ENCODE measurements at places on chromosomes 16 and 17.

DNA sequence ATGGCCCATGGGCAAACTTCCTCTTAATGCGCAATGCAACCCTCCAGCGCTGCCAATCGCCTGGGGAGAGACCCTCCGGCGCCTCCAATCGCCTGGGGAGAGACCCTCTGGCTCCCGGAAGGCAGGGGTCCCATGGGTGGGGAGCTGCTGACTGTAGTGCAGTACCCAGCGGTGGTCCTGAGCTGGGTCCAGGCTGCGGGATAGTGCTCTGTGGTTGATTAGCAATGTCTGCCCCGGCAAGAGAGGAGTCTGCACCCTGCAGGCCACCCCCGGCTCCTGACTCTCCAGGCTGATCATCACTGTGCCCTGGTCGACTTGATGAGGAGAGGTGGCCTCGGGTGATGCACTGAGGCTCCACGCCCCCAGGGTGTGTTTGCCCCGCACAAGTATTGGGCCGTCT, 44.6 kb upstream of the ZNF469 start:
- DNase-seq, result no peak

DNA sequence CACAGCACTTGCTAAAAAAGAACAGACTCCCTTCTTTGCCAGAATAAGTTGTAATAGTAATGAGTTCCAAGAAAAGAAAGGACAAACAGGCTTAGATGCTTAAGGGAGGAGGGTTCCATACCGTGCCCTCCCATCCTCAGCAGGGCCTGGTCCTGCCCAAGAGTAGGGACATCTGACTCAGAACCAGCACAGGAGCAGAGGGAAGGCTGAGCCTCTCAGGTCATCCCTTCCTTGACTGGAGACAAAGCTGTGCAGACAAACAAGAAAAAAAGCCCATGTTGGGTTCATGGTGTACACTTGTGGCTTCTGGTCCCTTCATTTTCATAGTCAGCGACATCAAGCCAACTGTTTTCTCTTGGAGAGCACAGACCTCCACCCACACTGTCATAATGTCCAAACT, 44.2 kb upstream of the NDRG4 start:
- DNase-seq, result no peak

DNA sequence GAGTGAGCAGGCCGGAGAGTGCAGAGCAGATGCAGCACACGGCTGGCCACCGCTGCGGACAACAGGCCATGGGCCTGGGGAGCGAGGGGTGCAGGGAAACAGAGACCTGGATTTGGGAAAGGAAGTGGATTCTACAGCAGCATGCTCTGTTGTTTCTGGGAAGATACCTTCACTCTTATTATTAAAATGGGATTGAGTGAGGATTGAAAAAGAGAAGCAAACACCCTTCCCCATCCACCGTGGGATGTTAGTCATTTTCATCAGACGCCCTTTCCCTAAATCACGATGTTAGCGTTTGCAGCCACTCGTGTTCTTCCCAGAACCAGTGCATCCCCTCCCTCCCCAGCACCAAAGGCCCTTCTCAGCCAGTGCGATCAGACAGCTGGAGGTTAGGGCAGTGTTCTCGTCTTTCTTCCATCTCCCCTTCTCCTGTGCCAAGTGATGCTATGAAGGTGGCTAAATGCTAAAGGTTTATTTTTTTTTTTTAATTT, 196.5 kb upstream of the CHMP6 start:
- DNase-seq, result no peak

- no peak for DNase-seq
Observed at GRCh38 chr16:30985401-30986128, 558 bp downstream of the HSD3B7 start.

DNA sequence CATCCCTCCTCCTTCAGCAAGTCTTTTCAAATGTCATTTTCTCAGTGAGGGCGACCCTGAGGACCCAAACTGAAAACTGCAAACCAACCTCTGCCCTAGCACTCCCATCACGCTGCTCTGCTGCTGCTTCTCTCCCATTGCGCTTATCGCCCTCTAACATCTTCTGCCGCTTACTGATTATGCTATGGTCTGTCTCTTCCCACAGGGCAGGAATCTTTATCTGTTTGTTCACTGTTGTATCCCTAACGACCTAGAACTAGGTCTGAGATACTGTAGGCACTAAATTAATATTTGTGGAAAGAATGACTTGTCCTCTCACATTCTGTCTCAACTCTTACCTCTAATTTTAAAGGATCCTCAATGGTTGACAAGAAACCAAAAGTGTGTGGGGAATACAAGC, 12.5 kb downstream of the ZSCAN32 start:
- DNase-seq, result no peak

DNA sequence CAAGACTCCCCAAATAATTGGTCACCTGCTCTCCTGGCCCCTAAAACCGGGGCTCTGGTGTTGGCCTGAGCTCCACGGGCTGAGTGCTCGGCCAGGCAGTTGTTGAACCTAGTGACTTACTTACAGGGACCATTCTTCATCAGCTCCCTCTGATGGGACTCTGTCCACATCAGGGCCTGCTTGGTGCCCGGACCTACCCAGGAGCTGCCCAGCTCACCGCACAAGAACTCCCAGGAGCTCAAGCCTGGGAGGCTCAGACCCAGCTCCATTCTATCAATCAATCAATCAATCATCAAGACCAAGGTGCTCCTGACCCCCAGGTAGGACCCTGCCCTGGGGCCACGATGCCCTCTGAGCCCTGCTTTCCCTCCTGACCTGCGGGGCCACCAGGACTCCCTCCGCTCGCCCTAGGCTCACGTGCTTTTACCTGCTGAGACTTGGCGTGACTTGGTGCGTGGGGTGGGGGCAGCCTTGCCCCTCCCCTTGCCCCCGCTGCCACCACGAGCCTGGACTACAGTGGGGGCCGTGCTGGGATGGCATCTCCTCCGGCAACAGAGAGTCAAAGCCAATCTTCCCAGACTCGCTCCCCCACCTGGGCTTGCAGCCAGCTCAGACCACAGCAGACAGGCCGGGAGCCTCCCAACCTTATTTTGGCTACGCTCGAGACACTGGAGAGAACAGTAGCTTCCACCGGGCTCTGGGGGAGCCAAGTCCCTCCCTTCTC, 15.7 kb downstream of the IL34 start:
- no peak for DNase-seq

DNA sequence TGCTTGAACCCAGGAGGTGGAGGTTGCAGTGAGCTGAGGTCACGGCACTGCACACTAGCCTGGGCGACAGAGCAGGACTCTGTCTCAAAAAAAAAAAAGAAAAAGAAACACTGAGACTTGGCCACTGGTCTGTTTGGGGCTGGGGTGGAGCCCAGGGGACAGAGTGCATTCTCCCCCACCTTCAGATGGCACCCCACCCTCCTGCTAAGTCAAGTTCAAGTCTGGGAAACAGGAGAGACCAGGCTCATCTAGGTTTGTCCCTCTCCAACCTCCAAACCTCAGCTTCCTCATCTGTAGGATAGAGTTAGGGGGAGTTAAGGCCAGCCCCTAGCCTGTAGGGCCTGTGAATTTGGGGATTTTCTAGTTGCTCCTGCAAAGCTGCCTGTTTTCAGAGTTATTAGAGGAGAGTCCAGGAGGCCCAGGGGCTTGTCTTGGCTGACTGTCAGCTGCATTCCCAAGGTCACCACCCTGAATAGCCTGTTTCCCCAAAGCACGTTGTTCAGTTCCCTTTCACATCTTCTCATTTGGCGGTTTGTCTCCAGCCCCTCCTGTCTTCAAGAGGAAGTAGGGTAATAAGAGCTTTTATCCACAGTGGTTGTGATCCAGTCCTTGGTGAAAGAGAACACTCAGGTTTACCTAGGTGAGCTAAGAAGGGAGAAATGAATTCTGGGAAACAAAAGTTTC, 2.2 kb downstream of the MT3 start:
- no peak for DNase-seq

DNA sequence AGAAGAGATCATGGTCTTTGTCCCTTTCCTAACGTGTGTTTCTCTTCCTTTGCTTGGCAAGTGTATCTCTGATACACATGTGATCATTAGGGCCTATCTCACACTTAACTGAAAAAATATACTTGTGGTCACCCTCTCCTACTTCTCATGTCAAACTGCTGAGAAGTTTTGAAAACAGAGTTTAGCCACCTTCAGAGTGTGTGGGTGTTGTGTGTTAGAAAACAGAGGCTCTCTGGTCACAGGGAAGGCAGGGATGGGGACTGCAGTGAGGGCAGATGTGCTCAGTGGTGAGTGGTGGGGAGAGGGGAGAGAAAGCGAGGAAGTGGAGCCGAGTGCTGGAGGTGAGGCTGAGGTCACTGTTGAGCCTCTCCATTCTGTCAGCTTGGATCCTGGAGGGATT, 29.4 kb downstream of the GRB7 start:
- no peak for DNase-seq

- DNase-seq, result no peak
Observed at GRCh38 chr17:66129759-66130158, 62.2 kb downstream of the CEP112 start.

DNA sequence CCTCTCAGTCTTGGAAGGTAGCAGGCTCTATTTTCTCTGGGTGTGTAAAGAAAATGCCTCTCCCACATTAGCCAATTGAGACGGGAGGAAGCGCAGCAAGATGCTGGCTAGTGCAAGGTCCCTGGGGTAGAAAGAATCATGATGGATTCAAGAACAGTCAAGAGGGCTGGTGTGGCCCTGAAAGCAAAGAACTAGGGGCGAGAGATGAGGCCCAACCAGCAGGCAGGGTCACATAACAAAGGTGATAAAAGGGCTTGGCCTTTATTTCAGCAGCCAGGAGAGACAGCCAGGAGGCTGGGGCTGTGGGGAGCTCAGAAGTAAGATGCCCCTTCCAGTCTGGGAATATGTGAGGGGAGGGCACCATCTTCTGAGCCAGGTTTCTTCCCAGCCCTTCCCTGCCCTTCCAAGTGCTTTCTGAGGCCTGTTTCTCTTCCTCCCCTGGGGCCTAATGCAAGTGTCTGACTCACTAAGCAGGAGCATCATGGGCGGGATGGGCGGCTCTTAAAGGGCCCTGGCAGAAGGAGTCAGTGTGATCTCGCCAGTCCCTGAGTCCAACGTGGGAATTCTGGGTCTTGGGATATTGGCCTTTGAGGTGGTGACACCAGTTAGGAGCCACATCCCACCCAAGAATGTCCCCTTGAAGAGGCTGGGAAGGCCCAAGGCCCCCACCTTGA, 3.9 kb upstream of the NLRC5 start:
- DNase-seq, result no peak

GRCh38 chr16:56651586-56651985, at the start of gene MT1B:
Gene MT1B, plus strand, starts transcription at chr16:56651886. Its CDS starts 68 bp downstream, at chr16:56651954.
- no peak for DNase-seq

GRCh38 chr16:56097306-56097705, 94.0 kb upstream of the GNAO1 start:
- DNase-seq, result no peak

- no peak for DNase-seq
Observed at GRCh38 chr17:45035848-45036247, 15.6 kb downstream of the DCAKD start.

- DNase-seq, result no peak
Observed at GRCh38 chr17:45867171-45867570, 22.5 kb downstream of the SPPL2C start.

- no peak for DNase-seq
Observed at GRCh38 chr17:4785311-4786105, 656 bp downstream of the VMO1 start.

DNA sequence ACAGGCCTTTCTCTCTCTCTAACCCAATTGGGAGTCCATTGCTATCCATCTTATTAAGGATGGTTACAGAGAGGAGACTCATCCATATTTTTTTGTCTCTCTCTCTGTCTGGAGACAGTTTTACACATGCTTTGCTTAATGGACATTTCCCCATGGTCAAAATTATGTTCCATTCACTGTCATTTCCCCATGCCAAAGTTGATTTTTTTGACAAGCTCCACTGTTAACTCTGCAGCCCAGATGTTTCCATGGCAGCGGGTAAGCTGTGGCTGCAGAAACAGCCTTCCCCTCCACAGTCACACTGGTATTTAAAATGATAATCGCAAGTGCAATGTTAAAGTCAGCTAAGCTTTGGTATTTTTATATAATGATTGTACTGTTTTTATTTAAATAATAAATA, 63.9 kb upstream of the HLF start:
- no peak for DNase-seq

DNA sequence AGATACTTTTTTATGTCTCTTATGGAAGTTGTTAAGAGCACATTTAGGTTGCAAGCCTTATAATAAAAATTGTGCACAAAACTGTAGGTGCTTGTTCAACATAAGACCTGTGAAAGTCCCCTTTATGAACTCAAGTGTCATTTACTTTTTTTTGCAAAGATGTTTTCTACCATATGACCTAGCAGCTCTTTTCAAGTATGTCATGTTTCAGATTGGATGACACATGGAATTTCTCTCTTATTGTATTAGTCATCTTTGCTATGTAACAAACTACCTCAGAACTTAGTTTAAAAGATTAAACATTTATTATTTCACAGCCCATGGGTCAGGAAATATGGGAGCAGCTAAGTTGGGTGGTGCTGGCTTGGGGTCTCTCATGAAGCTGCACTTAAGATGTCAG, 57.9 kb downstream of the PHKB start:
- DNase-seq, result no peak

- no peak for DNase-seq
Observed at GRCh38 chr17:72077326-72077960, 43.4 kb upstream of the SOX9 start.

- DNase-seq, result no peak
Observed at GRCh38 chr16:65908568-65908967, 457.9 kb upstream of the CDH5 start.

GRCh38 chr17:49822829-49823228, 25.0 kb downstream of the TAC4 start:
- DNase-seq, result no peak

GRCh38 chr17:50800196-50800700, 32.9 kb upstream of the ANKRD40CL start:
- no peak for DNase-seq

GRCh38 chr16:9128346-9129342, 37.2 kb downstream of the HAPSTR1 start:
- DNase-seq, result no peak

DNA sequence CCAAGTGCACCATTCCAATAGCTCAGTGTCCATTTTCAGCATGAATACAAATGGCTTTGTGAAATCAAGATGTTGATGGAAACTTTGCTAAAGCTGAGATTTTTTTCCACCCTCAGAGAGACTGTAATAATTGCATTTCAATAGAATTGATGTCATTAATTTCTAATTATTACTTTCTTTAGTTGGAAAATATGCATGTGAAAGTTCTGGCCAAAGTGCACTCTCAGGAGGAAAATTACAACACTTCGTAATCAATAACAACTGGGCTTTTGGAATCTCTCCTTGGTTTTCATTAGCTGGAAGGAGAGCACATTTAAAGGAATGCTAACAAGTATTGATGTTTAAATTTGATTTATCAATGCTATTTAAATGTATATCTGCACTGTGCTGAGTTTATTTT, 529.5 kb upstream of the CDH8 start:
- DNase-seq, result no peak

- DNase-seq, result no peak
Observed at GRCh38 chr16:86052115-86052670, 153.2 kb downstream of the IRF8 start.

All from activated CD4-positive, alpha-beta T cell treated with anti-CD3 and anti-CD28 coated beads for 4 hours (primary cell).